ENCODE measurements at places on chromosomes 6 and 20.

DNA sequence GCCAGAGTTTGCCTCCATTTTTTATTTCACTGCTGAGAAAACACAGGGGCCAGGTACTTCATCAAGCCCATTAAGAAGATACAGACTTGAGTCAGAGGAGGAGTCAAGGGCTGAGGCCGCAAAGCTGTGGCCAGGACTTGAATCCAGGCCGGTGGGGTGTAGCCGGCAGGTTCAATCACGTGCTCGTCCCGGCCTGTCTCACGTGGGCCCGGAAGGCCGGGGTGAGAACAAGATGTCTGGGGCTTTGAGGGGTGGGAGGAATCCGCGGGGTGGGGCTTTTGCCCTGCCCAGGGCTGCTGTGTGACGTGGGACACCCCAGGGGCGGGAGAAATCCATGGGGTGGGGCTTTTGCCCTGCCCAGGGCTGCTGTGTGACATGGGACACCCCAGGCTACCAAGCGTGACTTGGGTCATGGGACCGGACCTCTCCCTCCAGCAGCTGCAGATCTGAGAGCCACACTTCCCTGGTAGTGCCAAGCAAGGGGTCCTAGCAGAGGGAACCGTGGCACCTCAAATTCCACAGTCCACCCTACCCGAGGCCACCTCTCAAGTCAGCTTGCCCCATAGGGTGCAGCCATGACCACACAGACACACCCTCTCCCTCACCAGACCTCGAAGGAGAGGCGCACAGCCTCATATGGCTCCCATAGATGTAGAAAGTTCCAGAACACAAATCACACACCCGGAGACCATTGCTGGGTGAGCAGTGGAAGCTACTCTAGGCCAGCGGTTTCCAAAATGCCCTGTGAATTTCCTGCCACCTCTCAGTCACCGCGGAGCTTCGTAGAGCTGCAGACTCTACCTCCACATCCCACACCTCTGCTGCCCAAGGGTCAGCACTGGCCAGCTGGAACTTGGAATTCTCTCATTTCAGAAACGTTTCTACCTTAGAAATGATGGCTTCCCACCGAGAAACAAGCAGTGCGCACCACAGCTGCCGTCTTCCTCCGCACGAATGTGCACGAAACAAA, 156.1 kb downstream of the DLL1 start:
- no peak for DNase-seq

GRCh38 chr20:1901704-1902103, 6.5 kb downstream of the SIRPA start:
- no peak for DNase-seq

DNA sequence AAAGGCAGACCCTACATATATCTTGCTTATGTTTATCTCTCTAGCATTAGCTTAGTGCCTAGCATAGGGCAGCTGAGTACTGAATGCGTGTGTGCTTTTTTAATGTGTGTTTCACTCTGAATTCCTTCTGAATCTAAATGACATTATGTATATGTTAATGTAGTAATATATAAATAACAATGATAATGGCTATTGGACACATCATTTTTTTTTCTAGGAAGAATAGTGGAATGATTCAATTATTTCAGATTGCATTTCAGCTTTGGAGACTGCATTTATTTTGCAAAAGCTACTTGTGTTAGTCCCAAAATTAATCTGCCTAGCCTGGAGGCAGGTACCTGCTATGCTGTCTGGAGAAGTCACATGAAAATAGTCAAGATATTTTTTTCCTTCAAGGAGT, 371.8 kb downstream of the GRIK2 start:
- DNase-seq = no peak

DNA sequence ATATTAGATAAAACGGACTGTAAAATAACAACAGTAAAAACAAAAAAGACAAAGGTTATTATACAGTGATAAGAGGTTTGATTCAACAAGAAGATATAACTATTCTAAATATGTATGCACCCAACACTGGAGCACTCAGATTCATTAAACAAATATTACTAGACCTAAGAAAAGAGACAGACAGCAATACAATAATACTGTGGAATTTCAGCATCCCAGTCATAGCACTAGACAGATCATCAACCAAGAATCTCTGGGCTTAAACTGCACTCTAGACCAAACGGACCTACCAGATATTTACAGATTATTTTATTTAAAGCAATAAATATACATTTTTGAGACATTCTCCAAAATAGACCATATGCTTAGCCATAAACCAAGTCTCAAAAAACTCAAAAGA, 263.8 kb downstream of the C6orf118 start:
- no peak for DNase-seq

- DNase-seq = no peak
Observed at GRCh38 chr20:13142143-13142542, 78.9 kb upstream of the ISM1 start.

GRCh38 chr20:709423-709822, 33.8 kb upstream of the SCRT2 start:
- DNase-seq = no peak

GRCh38 chr6:81751388-81752083, 945 bp downstream of the TENT5A start:
- DNase-seq = no peak

- no peak for DNase-seq
Observed at GRCh38 chr20:18466574-18466893, 296 bp downstream of the DZANK1 start.

DNA sequence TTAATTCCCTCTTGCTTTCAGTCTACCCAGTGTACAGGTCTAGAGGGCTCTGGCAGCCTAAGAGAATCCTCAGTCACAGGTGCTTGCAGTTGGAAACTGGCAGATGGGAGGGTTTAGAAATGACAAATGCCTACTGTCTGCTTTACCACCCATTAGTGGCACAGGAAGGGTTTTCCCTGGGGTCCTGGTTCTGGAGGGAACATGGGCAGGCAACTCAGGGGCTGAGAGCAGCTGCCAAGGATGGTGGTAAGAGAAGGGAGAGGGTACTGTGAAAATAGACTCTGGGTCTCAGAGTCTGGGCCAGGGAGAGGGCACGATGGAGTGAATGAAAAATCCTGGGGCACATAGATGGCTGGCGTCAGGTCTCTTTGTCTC, 103.5 kb downstream of the TCP11 start:
- DNase-seq = no peak

GRCh38 chr6:157390273-157391060, 9.5 kb downstream of the ZDHHC14 start:
- no peak for DNase-seq

DNA sequence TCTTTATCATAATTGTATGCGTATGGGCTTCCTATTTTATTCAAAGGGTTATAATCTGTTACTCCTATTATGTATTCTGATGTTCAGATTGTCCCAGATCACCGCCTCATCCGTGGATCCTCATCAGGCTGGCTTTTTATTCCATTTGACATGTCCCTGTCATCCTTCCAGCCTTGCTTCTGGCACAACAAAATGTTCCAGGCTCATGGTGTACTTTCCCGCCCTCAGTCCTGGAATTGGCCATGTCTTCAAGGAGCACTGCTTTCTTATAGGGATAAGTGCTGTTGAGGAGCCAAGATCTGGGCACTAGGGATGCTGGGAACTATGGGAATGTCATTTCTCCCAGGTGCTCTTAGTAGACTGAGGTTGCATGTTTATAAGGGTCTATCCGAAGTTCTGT, 207.8 kb downstream of the JARID2 start:
- no peak for DNase-seq

GRCh38 chr6:1321738-1322137, 9.8 kb downstream of the FOXQ1 start:
- DNase-seq = no peak

GRCh38 chr20:63570281-63571086, 3.6 kb downstream of the HELZ2 start:
- no peak for DNase-seq
